ENCODE measurements at places on chromosomes 7 and 10. TPM values are rescaled to one million over a fixed set of nuclear protein-coding genes. Genes with fewer than 3 reads are reported as not detected.

DNA sequence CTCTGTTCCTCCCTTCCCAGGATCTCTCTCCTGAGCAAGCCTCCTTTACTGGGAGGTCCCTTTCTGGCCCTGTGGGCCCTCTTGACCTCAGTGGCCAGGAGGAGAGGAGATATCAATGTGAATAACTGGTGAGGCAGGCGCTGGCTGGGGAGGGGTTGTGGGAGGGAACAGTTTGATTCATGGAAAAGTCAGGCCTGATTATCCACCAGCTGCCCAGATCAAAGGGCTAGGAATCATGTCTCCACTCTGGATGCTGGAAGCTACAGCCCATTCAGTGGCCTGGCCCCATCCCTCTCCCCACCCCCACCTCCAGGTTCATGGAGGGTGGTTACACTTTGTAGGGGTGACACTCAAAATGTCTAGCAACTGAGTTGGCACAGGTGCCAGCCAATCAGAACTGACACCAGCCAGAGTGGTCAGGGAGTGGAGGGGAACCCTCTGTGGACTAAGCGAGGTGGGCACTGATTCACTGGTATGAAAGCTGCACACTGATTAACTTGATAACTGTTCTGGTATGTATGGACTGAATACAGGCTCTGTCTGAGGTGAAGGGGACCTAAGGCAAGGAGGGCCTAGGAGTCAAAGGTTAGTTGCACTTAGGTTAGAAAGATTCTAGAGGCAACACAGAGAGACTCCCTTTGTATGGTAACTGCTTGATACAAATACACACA, 4.8 kb downstream of the PRRT4 start:
- DNase-seq = no peak

DNA sequence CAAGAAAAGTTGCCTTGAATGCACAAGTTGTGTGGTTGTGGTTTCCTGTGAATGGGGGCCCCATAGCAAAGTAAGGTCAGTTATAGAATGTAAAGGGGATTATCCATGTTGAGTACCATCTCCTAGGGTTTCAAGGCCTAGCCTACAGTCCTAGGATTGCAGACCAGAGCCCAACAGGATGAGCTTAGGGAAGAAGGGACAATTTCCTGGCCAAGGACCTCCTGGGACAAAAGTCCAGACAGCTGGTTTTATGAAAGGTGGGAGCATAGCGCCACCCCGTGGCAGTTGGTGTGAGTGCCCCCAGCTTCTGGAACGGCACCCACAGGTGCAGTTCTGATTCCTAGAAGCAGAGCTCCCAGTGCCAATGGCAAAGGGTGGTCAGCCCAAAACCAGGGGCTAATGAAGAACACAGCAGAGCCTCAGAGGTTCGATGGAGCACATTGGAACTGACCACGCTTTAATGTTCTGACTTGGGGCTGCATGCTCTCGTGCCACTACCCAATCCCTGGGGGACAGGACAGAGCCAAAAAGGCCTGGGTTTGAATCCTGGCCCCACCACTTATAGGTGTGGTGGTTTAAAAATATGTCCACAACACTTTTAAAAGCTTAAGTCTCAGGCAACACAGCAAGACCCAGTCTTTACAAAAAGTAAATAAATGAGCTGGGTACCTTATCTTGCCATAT, 25.8 kb upstream of the TMEM120A start:
- DNase-seq = peak; percentile 25

- no peak for DNase-seq
Measured at GRCh38 chr10:22609719-22610465, 104.5 kb downstream of the PIP4K2A start.

DNA sequence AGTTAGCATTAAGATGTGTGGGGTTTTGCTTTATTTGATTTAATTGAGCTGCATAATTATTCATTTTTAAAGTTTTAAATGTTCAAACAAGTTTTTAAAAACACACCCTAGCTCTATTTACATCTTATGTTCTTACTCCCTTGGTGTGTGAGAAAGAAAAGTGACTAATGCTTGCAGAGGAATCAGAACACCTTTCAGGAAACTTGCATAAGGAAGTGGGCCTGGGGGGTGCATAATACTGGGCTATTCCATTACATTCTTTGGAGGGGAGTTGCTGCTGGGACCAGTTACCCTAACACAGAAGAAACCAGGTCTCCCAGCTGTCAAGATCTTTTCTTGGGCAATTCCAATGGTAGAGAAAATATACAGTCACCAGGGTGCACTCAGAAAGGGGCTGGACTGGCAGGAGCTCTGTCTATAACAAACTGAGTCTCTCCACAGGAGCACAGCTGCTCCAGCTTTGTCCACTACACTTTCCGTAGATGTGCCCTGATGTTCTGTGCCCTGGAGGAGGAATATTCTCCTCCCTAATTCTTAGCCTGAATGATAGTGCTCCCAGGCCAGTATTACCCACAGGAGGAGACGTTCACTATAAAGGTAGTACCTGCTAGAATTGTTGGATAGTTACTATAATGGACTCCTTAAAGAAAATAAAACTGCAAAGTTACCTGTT, 304.2 kb downstream of the CDC14C start:
- DNase-seq = no peak

Gene ADRB1
- polyA plus RNA-seq = 0.10 TPM
